ENCODE measurements at places on chromosomes 7 and 10.
A peak's percentile ranks its signal among the peaks of the same experiment; 100 is the strongest.

- no peak overlapping the region for H3K27ac ChIP-seq
- DNase-seq = no peak
- no peaks in the 10 kb centered on the region for H3K27me3 ChIP-seq
Measured at GRCh38 chr7:90276033-90276728, 31.2 kb downstream of the CFAP69 start.

- no peak for DNase-seq
- no peak overlapping the region for H3K27ac ChIP-seq
- H3K36me3 ChIP-seq = no peaks in the 10 kb centered on the region
- peaks cover 7% of the 10 kb centered on the region for H3K27me3 ChIP-seq
- no peak overlapping the region for H3K4me3 ChIP-seq
Measured at GRCh38 chr10:70759781-70760180, 25.4 kb downstream of the TBATA start.

- H3K4me1 ChIP-seq = peaks cover 8% of the 10 kb centered on the region
- peak overlapping the region; percentile 36 for H3K27ac ChIP-seq
- H3K27me3 ChIP-seq = peaks cover 6% of the 10 kb centered on the region
- DNase-seq = no peak
- no peak overlapping the region for H3K4me3 ChIP-seq
- peaks cover 10% of the 10 kb centered on the region for H3K36me3 ChIP-seq
Measured at GRCh38 chr10:101597091-101597900, 9.2 kb downstream of the DPCD start.

- peaks cover 26% of the 10 kb centered on the region for H3K4me1 ChIP-seq
- no peak overlapping the region for H3K27ac ChIP-seq
- H3K36me3 ChIP-seq = peaks cover 5% of the 10 kb centered on the region
Measured at GRCh38 chr7:1591876-1592275, 22.0 kb upstream of the PSMG3 start.

DNA sequence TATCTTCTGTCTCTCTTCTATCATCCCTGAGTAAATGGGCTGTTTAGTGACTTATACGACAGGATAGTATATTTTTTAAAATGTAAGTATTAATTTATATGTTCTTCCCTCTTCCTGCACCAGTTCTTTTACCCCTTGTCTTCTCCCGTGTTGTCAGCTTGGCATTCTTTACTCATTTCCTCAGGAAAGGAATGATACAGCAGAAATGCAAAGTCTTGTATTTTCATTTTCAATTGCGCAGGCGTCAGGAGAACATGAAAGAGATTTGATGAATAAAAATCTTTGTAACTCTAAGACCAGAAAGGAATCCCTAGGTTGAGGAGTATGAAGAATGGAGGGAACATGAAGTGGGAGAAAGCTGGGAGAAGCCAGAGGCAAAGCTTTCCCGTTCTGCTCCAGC lies 18.8 kb upstream of the VPS41 start:
- peaks cover 4% of the 10 kb centered on the region for H3K27me3 ChIP-seq
- H3K4me3 ChIP-seq = no peak overlapping the region
- H3K4me1 ChIP-seq = peaks cover 13% of the 10 kb centered on the region
- DNase-seq = no peak
- no peak overlapping the region for H3K27ac ChIP-seq
